ENCODE measurements at places on chromosomes 7 and 10.

GRCh38 chr10:132554991-132555647 is 17.5 kb downstream of the INPP5A start:
- no peak for DNase-seq

- no peak for DNase-seq
These were observed 293.0 kb upstream of the IMMP2L start for GRCh38 chr7:111855161-111855841.

DNA sequence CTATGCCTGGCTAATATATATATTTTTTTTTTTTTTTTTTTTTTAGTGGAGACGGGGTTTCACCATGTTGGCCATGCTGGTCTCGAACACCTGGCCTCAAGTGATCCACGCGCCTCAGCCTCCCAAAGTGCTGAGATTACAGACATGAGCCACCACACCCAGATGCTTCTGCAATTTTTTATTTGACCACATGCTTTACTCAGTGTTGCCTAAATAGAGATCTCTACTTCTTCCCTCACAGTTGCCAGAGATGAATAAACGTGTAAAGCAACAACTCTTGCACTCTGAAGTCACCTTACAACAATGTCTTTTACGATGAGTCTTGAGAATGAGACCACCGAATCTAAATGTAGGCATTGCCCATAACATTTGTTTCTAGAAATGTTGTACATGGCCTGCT is 107.9 kb upstream of the FRMD4A start:
- no peak for DNase-seq

- no peak for DNase-seq
These were observed 167.2 kb downstream of the EVX1 start for GRCh38 chr7:27409776-27410175.

GRCh38 chr10:34906067-34906965 is 91.2 kb upstream of the PARD3 start:
- no peak for DNase-seq

- no peak for DNase-seq
These were observed 6.9 kb downstream of the BZW2 start for GRCh38 chr7:16652888-16653287.

DNA sequence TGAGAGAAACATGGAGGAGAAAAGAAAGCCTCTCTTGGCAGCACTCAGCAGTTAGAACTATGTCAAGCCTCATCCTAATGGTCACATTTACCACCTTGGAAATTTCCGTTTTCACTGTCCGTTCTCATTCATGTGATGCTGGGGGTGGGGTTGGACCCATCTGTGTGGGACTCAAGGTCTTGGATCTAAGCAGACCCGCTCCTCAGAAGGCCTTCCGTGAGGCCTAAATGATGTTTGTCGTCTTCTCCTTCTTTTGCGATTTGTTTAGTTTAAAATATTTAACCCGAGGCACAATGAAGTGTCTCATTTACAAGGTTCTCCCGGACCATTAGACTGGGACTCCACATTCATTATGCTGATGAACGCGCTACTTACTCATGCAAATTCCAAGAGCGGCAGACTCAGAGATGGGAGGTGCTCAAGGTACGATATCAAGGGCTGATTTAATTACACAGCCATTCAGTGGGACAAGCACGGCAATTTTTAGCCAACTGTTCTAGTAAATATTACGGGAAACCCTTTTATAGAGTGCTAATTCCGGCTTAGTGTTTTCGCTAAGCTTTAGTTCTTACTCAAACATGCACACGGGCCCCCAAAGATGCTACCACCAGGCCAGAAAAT is 109.1 kb upstream of the EFCAB10 start:
- DNase-seq, result no peak

DNA sequence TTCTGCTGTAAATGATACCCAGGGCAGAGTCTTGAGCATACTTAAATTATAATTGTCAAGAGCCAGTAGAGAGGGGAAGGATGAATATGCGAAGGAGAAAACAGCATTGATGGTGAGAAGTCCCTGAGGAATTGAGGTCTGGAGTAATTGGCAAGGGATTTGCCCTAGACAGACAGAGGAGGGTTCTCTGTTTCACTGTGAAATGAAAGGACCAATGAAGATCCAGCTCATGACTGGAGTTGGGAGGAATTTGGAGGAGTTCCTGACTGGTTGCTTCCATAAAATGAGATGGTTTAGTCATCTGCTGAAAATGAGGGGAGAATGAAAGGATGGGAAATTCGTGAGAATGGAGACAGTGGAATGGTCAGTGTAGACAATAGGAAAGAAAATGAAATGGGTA is 6.8 kb downstream of the PRPF18 start:
- DNase-seq, result no peak

DNA sequence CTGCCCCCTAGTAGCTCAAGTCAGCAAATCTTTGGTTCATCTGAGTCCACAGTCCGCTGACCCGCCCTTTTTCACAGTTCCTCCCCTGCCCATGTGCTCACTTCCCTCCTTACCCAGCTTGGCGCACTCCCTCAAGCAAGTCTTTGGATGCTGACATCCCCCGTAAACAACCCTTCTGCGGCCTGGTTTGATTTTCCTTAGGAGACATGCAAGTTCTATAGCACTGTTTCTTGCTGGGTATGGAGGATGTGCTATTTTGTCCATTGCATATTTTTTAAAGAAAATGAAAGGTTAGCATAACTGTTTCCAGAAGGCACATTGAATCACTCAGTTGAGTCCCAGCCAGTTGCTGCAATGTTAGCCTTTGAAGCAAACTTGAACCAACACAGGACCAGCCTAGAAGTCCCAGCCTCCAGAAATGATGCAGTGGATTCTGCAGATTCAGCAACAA is 38.2 kb downstream of the HTRA1 start:
- DNase-seq, result no peak

GRCh38 chr10:128813574-128813973 is 653.5 kb upstream of the MGMT start:
- DNase-seq, result no peak

GRCh38 chr7:2799253-2799652 is 44.9 kb downstream of the GNA12 start:
- DNase-seq, result no peak

DNA sequence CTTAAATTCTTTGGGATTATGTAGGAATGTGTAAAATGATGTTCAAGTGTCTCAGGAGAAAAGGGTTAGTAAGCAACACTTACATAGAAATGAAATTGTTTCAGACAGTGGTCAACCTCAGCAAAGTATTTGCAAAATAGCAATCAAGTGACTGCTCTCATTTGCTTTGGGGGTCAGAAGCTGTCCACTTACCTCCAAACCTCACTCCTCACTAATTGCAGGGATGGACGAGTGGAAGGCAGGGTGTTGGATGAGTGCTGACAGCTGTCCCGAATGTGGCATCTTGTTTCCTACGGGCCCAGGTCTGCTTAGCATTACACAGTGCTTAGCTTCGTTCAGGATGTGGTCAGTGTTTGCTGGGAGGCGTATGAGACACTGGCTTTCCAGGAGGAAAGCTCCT is 437.0 kb downstream of the SUGCT start:
- DNase-seq, result no peak

DNA sequence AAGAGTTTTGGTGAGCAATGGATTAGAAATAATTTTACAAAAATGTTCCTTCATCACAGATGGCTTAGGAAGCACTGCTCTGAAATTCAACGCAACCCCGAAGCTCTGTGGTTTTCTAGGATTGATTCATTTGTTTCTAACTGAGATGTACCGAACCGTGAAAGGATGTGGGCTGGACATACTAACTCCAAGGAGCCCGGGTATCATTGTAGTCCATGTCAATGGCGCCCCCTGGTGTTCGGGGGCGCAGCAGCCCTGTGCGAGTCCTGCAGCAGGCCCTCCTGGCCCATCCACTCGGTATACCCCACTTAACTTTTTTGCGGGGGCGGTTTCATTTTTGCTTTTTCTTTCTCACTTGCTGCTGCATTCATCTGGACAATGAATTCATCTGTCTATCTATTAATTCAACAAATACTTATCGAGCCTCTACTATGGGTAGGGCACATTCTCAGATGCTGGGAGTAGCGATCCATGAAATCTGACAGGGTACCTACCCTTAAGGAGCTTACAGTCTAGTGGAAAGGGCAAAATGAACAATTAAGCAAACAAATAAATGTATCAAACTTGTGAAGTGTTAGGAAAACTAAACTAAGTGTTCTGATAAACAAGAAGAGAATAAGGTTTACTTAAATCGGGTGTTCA is 25.2 kb upstream of the ITPRID1 start:
- DNase-seq, result peak; percentile 3

DNA sequence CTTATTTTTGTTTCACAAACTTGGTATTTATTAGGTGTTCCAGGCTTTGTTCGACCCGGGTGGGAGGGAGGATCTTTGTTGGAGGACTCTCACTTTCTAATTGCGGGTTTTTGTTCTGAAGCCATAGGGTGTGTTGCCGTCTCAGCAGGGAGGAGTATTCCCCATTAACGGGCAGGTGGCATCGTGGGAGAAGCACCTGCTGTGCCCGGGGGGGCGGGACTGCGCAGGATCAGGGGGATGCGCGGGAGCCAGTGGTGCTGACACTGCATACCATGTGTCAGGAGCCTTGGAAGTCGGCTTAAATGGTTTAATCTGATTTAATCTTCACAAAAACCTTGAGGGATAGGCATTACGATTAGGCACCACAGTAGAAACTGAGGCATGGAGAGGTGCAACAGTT is 113.0 kb downstream of the MGMT start:
- DNase-seq, result no peak

- DNase-seq, result no peak
These were observed 5.0 kb downstream of the CLRN3 start for GRCh38 chr10:127887541-127888415.

DNA sequence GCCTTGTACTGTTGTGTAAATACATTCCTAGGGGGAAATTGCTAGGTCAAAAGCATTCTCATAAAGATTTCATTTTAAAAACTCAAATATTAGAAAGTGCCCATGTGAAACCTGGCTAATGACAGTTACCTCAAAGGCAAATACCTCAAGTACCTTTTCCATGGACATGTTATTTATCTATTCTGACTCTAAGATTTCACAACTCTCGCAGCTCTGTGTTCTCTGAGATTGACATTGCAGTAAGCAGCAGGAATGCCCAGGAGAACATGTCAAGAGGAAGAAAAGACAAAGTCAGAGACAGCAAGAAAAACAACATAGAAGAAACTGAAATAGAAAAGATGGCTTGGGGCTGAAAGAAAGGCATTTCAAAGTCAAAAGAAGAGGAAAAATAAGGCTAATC is 187.4 kb downstream of the CYP26A1 start:
- no peak for DNase-seq

GRCh38 chr10:11638055-11638698 is 26.7 kb upstream of the USP6NL start:
- no peak for DNase-seq

DNA sequence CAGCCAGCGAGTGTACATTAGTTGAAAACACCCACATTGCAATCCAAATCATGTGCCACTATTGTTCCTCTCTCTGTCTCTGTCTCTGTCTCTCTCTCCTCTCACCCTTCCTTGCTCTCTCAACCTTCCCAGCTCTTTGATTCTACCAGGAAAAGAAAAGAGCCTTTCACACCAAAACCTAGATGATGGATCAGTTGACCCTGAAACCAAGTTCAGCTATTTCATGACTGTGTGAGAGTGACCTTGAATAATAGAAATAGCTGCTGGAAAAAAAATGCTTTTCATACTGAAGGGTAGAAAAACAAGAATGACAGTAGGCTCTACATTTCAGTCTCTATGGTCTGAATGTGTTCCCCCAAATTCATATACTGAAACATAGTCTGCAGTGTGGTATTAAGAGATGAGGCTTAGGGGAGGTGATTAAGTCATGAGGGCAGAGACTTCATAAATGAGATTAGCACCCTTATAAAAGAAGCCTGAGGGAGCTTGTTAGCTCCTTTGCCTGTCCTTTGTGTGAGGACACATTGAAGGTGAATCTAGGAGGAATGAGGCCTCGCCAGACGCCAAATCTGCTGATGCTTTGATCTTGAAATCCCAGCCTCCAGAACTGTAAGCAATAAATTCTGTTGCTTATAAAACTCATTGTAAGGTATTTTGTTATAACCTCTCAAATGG is 65.2 kb downstream of the LYZL1 start:
- DNase-seq, result no peak

- DNase-seq, result no peak
These were observed 163.6 kb upstream of the GNAI1 start for GRCh38 chr7:79971058-79971457.

GRCh38 chr10:11358011-11358410 is 253.4 kb downstream of the USP6NL start:
- DNase-seq, result no peak

DNA sequence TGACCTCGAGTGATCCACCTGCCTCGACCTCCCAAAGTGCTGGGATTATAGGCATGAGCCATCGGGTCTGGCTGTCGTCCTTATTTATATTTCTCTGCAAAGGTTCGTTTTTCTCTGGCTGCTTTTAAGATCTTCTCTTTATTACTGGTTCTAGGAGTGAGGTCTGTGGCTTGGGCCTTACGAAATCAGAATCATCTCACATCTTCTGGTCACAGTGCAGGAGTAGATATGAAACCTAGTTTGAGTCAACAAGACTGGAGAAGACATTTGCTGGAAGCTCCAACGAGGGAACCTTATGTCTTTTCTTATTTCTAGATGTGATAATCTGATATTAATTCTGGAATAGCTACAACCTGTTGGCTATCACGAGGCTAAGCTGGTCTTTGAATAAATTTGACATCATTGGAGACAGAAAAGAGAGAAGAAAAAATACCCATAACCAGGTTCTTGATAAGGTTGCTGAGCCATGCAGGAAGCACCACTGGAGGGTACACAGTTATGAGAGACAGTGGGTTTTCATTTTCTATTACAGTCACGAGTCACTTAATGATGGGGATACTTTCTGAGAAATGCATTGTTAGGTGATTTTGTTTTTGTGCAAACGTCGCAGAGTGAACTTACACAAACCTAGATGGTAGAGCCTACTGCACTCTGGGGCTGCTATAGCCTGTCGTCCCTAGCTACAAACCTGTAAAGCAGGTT is 25.6 kb upstream of the IL15RA start:
- no peak for DNase-seq

DNA sequence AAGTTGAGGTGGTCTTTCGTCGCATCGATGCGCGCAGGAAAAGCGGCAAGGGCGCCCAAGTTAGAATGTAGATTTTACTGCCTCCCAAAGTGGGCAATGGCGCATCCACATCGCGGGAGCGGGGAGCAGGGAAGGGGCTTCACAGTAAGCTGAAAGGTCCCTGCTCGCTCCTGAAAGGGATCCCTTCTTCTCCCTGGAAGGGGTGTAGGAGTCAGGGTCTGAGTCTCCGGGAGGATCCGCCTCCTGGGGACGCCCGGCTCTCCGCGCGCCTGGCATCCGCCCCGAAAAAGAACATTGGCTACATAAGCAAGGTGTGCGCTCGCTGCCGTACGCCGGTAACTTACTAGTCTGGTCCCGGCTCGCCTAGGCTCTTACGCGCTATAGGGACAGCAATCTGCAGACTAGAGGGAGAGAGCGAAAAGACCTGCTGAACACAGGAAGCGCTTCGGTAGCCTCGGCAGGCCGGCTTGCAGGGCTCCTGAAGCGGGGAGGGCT is 804 bp downstream of the UNC5B start:
- no peak for DNase-seq

DNA sequence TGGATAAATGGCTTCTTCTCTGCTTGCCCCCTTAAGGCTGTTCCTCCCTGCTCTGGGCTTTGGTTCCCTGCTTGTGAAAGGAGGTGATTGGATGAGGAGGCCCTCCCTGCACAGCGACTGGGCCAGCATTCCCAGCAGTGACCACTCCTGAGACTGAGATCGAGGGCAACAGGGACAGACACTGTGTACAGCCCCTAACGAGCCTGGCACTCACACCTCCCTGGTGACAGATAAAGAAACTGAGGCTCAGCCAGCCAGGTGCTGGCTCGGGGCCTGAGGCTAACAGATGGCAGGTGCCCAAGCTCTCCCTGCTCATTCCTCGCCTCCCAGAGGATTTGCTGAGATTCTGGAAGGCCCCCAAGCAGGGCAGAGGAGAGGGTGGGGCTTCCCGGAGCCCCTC is 12.0 kb upstream of the AQP1 start:
- DNase-seq, result no peak

Measured in stimulated activated CD8-positive, alpha-beta memory T cell treated with anti-CD3 and anti-CD28 coated beads, Interleukin-7, amount 100 ng/mL, for 48 hours (primary cell).